Foreskin keratinocyte (primary cell): ENCODE measurements at places on chromosomes 6 and 20. TPM values are rescaled to one million over a fixed set of nuclear protein-coding genes. Genes with fewer than 3 reads are reported as not detected.

The MACROD2 gene
- total RNA-seq, result 0.67 and 0.68 TPM in 2 replicates

The FANCE gene
- 14.0 and 14.5 TPM in 2 replicates for total RNA-seq

The SIRPD gene
- not detected in 2 replicates for total RNA-seq

- DNase-seq, result peak; percentile 3
Measured at GRCh38 chr6:75150685-75151412, 55.0 kb downstream of the COL12A1 start.

DNA sequence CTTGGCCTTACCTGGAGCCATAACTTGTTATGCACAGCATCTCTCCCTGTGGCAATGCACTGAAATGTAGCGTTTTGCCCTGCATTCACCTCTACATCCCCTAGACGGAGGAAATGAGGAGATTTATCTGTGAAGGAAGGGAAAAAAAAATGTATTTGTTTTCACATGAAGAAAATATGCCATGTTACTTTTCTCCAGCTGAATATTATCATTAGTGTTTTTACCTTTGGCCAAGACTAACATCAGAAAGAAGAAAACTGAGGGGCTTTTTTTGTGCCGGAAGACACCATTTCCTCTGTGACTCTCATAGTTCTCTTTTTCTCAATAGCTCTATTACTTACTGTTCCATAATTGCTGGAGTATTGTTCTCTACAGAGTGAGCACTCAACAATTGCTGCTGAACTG is 280.4 kb downstream of the PTPRK start:
- no peak for DNase-seq

GRCh38 chr6:11349880-11350279 is 117.4 kb upstream of the NEDD9 start:
- DNase-seq, result no peak

DNA sequence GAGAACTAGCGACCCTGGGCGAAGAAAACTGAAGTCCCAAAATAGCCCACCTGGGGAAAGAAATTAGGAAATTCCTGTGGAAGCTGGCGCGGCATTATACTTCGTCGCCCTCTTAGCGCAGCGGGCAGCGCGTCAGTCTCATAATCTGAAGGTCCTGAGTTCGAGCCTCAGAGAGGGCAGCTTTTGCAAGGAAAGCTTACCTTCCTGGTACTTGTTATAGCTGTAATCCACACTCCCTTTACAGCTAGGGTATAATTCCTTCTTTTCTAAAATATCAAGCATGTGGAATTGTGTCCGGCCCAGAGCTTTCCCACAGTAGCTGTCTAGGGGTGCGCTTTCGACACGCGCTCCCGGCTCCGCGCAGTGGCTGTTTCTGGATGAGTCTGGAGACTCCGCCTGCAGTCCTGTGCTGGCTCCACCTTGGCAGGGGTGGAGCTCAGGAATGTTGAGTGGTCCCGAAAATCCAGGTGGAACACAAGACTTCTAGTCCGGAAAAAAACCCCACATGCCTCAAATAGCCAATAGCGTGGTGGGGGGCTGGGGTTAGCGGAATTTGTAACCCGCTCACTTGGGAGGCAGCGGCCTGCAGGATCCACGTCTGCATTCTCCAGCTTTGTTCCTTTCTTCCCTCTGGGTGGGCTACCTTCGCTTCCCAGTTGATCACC is 83.7 kb upstream of the ZNF322 start:
- DNase-seq, result peak; percentile 72
